Mesothelial cell of epicardium (in vitro differentiated cells): ENCODE measurements at places on chromosomes 2 and 18. TPM values are rescaled to one million over a fixed set of nuclear protein-coding genes. Genes with fewer than 3 reads are reported as not detected.

The KHK gene
- total RNA-seq: 3.3 to 4.1 TPM (median 3.6 TPM) in 3 replicates

The CCDC74B gene
- 7.1 to 8.9 TPM (median 7.4 TPM) in 3 replicates for total RNA-seq

The ASTL gene
- 0.60 to 1.2 TPM (median 1.1 TPM) in 3 replicates for total RNA-seq

The DSG4 gene
- 0.07 to 0.09 TPM (median 0.09 TPM) in 3 replicates for total RNA-seq

The CYP27A1 gene
- total RNA-seq: 15.6 to 16.8 TPM (median 16.6 TPM) in 3 replicates

The PRKCE gene
- 18.1 to 18.5 TPM (median 18.4 TPM) in 3 replicates for total RNA-seq

The PLA2R1 gene
- 14.4 to 15.0 TPM (median 14.8 TPM) in 3 replicates for total RNA-seq

The SERPINB3 gene
- total RNA-seq: not detected in 3 replicates

The MEIS1 gene
- total RNA-seq: 305 to 324 TPM (median 317 TPM) in 3 replicates

The SCYGR4 gene
- total RNA-seq: not detected in 3 replicates

The UNC80 gene
- 0.38 to 0.59 TPM (median 0.55 TPM) in 3 replicates for total RNA-seq

The UPP2 gene
- not detected in 3 replicates for total RNA-seq

The CHRNG gene
- total RNA-seq: 0.11 TPM in 1 of 3 replicates, not detected in the others

The PARD3B gene
- 20.4 to 23.7 TPM (median 23.4 TPM) in 3 replicates for total RNA-seq

The TMEM247 gene
- not detected in 3 replicates for total RNA-seq

The LBX2 gene
- total RNA-seq: 0.86 to 1.1 TPM (median 0.89 TPM) in 3 replicates

The CNGA3 gene
- not detected in 3 replicates for total RNA-seq

The FASTKD2 gene
- total RNA-seq: 26.2 to 29.5 TPM (median 28.4 TPM) in 3 replicates

The TXNL4A gene
- total RNA-seq: 77.2 to 79.9 TPM (median 79.5 TPM) in 3 replicates

The DPP4 gene
- 7.2 to 8.2 TPM (median 7.6 TPM) in 3 replicates for total RNA-seq

The NOSTRIN gene
- total RNA-seq: 0.90 to 1.0 TPM (median 0.98 TPM) in 3 replicates

The CENPA gene
- 7.9 to 9.2 TPM (median 8.8 TPM) in 3 replicates for total RNA-seq

The CFAP65 gene
- total RNA-seq: not detected in 3 replicates

The CTNNA2 gene
- total RNA-seq: 4.9 to 5.7 TPM (median 5.1 TPM) in 3 replicates

The NYAP2 gene
- total RNA-seq: not detected in 3 replicates

The PRR30 gene
- total RNA-seq: not detected in 3 replicates

The TTR gene
- total RNA-seq: 2.2 TPM in 1 of 3 replicates, not detected in the others

The PLGLB1 gene
- total RNA-seq: 8.4 to 9.3 TPM (median 8.8 TPM) in 3 replicates

The LOXL3 gene
- 20.3 to 26.7 TPM (median 21.9 TPM) in 3 replicates for total RNA-seq

The G6PC2 gene
- total RNA-seq: not detected in 3 replicates

The GAL3ST2 gene
- 0.86 to 1.1 TPM (median 1.1 TPM) in 3 replicates for total RNA-seq

The CSRNP3 gene
- 29.1 to 31.2 TPM (median 29.6 TPM) in 3 replicates for total RNA-seq
